WTC11 (cell line): ENCODE measurements at places on chromosomes 12 and 14.

GRCh38 chr14:63672417-63673180, 30.9 kb upstream of the WDR89 start:
- no peak for DNase-seq

DNA sequence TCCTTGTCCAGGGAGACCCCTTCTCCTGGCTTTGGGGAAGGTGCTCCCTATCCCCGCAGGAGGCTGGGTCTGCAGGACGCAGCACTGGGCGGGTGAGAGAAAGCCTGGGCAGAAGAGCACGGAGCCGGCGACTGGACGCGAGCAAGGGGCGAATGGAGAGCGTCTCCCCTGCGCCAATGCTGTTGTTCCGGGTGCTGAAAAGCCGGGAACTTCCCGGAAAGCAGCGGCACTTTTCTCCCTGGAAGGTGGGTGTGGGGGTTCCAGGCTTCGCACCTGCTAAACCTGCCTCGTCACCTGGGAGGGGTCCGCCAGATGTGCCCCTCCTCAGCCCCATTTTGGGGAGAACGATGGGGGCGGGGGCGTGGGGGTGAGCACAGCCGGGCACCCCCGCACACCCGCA, 417.1 kb upstream of the TMTC1 start:
- DNase-seq = peak; percentile 36

GRCh38 chr14:104558231-104559027, 21.1 kb upstream of the C14orf180 start:
- DNase-seq = no peak

GRCh38 chr14:95140060-95140858, 17.1 kb downstream of the DICER1 start:
- DNase-seq = no peak

- DNase-seq = no peak
Observed at GRCh38 chr14:63413009-63413408, 94.3 kb upstream of the GPHB5 start.

DNA sequence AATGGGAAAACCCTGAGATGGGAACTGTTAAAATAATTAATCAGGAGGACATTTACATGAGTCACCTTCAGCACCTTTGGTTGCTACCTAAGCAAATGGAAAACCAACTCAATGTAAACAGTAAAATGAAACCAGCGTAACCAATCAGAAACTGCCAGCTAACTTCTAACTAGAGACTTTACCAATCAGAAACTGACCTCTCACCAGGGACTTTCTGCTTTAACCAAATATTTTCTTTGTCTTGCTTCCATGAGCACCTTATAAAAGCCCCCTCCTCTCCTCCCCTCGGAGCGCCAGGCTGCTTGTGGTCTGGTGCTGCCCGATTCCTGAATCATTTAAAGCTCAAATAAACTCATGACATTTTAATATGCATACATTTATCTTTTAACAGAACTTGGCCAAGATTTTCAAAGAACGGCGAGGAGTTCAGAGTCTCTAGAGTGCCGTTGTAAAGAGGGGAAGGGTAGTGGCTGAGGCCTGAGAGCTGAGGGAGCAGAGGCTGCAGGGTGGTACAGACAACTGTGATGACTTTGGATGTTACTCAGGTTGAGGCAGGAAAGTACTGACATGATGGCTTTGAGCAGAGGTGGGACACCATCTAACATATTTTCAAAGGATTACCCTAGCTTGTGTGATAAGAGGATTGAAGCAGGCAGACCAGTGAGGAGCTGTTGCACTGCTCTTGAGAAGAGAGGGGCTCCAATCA, 183.6 kb downstream of the CRADD start:
- DNase-seq = no peak

DNA sequence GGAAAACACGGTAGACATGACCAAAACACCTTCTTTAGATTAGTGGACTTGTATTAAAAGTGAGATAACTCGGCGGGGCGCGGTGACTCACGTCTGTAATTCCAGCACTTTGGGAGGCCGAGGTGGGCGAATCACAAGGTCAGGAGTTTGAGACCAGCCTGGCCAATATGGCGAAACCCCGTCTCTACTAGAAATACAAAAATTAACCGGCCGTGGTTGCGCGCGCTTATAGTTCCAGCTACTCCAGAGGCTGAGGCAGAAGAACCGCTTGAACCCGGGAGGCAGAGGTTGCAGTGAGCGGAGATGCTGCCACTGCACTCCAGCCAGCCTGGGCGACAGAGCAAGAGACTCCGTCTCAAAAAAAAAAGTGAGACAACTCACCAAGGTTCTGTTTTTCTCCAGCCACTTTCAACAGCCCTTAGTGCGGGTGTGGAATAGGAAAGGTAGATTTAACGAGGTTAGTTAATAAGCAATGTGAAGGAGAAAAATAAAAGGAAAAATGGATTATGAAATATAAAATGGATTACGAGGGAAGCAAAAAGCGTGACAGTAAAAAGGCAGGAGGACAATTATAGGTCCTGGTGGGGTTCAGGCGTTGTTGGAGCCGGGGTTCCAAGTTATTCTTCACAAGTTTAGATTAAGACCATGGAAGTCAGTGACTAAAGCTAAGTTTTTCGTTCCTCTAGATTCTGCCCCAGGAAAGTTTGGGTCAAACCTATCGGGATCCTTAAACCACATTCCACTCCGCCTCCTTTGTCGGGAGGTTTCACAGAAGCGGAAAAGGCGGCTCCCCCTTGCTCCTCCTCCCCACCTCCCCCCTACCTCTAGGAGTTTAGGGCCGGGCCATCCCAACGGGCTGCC, 534 bp downstream of the PPP2R3C start:
- no peak for DNase-seq

GRCh38 chr12:80064269-80064668, 35.1 kb upstream of the OTOGL start:
- DNase-seq = no peak

- DNase-seq = no peak
Observed at GRCh38 chr14:75523771-75524171, 1.5 kb downstream of the BATF start.

- DNase-seq = no peak
Observed at GRCh38 chr12:3802721-3803120, 49.8 kb upstream of the CRACR2A start.

DNA sequence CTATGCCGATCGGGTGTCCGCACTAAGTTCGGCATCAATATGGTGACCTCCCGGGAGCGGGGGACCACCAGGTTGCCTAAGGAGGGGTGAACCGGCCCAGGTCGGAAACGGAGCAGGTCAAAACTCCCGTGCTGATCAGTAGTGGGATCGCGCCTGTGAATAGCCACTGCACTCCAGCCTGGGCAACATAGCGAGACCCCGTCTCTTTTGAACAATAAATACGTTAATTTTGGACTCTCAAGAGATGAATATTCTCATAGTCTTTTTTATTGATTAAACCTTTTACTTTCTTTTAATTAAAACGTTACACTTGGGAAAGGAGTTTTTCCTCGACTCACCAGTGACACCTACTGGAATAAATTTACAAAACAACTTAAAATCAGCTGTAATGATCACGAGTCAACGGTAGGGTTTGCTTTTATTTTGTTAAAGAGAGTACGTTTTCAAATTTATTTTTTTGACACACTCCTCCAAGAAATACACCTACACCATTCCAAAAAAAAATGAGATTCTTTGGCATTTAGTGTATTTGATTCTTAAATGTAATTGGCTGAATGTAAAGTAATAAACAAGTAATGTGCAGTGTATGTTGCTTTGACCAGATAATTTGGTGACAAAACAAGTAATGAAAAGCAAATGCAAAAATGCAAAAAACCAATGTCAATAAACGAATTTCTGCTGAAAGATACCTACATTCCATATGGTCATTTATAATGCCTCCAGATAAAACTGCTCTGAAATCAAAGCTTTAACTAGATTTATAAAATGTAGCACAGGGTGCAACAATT, 687 bp upstream of the RPS29 start:
- peak; percentile 39 for DNase-seq

DNA sequence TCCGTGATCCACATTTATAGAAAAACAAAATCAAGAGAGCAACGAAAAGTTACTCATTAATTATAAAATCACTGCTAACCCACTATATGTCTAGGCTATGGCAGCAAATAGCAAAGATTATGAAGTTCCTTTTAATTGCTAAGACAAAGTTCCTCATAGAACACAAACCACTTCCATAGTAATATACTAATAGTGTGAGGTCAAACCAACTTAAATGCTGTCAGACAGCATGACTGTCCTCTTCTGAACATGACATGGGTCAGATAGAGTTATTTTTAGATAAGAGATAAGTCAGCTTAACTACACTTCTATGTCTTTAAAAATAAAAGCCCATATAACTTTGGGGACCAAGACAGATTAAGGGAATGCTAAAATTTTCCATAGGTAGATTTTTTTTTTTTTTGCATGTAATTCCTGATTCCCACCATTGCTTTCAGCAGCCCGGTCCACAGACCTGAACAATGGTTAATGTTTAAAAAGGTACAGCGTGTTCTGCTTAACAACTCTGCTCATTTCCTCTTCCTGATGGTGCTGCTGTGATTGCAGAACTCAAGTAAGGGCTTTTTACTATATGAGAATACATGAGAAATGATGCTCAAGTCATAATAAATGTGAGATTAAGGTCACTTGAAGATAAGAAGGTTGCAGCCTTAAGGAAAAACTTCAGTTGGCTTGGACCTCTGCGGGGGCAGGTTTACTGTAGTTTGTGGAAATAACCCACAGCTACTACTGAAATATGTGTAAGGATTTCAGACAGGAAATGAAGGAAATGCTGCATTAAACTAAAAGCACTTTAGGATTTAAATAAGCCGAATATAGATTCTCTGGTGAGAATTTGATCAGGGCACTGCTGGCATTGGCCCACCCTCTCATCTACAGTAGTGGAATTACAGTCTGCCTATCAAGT, 37.7 kb upstream of the DUSP6 start:
- DNase-seq = no peak

DNA sequence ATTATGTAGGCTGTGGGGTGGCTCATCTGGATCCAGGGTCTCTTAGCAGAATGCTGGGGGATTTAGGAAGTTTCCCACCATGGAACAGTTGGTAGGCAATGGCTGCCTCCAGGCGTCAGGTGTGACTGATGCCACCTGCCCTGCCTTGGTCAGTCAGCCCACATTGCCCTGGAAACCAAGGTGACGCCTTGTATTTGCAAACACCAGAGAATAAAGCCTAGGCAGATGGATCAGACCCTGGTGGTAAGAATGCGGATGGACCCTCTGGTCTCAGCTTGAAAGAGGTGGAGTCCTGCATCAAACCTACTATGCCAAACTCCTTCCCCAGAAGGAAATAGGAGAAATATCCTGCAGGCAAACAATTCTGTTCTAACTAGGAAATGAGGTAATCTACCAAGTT, 38.2 kb downstream of the NCKAP5L start:
- peak; percentile 48 for DNase-seq

GRCh38 chr12:94170690-94171594, 22.6 kb downstream of the PLXNC1 start:
- peak; percentile 23 for DNase-seq

- no peak for DNase-seq
Observed at GRCh38 chr12:12039897-12040296, 30.8 kb upstream of the BCL2L14 start.

- no peak for DNase-seq
Observed at GRCh38 chr12:108310489-108310888, 28.6 kb downstream of the CMKLR1 start.

- DNase-seq = no peak
Observed at GRCh38 chr12:41699658-41700057, 445.0 kb downstream of the GXYLT1 start.

DNA sequence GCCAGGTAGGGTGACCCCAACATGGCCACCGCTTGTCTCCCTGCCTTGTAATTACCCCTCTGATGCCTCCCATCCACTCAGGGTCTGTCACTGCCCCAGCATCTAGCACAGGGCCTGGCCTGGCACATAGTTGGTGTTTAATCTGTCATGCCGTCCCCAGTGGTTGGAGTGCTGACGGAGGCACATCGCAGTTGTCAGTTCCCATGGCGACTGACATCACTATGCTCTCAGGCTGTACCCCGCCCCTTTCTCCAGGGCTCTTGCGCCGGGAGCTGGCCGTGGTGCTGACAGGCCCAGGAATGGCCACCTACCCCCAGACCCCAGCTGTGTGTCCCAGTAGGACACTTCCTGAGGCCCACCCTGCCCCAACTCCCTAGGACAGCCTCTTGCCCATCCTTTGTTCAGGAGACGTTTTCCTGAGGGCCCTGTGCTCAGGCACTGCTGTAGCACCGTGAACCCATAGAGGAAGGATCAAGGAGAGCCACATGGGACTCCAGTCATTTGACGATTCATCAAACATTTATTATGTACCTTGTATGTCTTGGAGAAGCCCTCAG, 23.0 kb downstream of the FAM222A start:
- peak; percentile 87 for DNase-seq

- DNase-seq = peak; percentile 89
Observed at GRCh38 chr12:113462117-113462774, 9.4 kb downstream of the LHX5 start.

DNA sequence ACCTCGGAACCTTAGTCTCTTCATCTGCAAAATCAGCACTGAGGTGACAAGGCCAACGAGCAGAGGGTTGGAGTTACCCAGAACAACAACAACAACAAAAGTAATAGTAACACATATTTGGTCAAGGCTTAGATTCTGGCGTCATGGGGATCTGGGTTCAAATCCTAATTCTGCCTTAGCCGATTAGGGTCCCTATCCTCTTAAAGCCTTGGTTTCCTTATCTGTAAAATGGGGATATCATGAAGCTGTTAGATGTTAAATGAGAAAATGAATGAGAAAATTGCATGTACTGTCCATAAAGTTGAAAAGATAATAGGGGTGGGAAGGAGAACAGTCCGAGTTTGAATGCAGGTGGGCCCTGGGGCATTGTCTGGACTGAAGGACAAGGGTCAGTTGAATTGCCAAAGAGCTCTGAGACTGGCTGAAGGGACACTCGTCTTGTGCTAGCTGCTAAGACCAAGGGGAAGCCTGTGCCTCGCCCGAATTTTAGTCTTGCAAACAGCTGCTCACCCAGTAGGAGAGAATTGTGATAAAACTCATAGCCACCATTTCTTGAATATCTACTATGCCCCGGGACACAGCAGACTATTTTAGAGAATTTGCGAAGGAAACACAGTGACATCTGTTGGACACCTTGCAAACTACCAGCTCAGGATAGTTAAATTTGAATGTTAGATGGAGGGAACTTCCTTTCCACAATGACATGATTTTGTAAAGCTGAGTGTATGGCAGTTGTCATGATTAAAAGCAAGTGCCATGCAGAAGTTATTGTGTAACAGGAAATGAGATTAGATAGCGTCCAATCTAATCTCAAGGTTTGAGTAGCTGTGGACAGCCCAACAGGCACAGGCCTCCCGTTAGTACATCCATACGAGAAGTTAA, 6.8 kb upstream of the HNF1A start:
- DNase-seq = no peak

DNA sequence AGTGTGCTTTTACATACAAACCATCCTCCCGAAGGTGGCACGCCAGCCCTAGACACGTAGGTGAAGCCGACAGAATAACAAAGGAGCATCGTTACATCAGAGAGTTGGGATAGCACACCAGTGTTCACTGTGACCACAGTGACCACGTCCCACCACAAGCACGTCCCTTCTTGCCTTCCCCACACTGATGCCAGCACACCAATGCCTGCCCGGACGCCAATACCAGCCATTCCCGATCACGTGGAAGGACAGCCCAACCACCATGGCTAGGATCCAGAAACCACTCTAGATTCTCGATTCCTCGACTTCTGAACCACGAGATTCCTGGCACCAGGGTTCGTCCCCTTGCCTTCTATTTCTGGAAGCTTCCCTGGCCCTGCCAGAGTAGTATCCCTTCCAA, 48.0 kb upstream of the GPR68 start:
- no peak for DNase-seq
